Tibial nerve (tissue), 4 donors: ENCODE measurements at places on chromosomes 3 and 15. TPM values are rescaled to one million over a fixed set of nuclear protein-coding genes. Genes with fewer than 3 reads are reported as not detected.
A peak's percentile ranks its signal among the peaks of the same experiment; 100 is the strongest.

DNA sequence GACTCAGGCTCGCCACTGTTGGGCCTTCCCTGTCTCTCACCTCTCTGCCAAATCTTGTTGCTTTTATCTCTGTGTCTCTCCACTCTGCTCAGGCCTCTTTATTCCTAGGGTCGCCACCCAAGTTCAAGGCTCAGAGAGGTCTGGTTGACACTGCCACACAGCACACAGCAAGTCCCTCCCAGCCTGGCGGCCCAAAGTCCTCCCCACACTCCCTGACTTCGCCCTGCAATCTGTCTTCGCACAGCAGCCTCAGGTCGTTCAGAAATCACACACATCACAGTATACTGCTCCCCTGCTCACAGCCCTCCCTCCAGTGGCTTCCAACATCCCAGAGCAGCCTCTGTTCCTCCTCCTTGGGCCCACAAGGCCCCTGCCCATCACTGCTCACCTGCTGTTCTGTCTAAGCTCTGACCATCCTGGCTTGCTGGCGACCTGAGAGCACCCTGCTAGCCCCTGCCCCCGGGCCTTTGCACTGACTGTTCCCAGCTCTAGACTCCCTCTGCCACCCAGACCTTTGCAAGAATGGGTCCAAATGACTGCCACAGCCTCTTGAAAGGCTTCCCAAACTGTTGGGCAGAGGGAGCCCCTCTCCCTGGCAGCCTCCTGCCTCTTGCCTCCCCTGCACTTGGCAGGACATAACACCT, 48.4 kb downstream of the MGLL start:
- peaks cover 22% of the 10 kb centered on the region for H3K4me1 ChIP-seq
- no peak overlapping the region for H3K4me3 ChIP-seq
- H3K27me3 ChIP-seq, result no peaks in the 10 kb centered on the region
- H3K36me3 ChIP-seq, result no peaks in the 10 kb centered on the region
- H3K27ac ChIP-seq, result no peak overlapping the region

DNA sequence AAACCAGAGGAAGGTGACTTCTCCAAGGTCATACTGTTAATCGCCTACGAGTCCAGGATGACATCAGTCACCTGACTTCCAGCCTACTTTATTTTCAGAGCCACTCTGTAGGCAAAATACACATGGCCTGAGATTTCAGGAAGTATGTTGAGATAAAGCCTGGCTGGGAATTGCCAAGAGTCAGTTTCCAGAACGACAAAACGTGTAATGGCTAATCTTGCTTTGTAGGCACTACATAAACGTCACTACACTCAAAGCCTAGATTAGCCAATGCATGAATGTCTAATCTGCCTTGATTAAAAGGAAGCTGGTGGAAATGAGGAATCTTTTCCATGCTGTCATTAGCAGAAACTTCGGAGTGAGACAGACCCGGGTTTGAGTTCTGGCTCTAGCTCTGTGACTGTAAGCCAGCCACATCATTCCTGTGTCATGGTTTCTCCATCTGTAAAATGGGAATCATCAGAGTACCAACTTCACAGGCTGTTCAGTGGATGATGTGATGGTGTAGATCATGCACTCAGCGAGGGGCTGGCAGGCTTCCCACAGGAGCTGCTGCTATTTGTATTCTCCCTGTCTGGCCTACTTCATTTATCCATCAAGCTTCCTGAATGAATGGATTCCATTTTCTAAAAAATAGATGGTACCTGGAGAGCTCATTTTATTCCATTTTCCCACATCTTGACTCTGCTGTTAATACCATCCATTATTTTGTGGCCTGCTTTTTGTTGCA, 241.9 kb downstream of the XXYLT1 start:
- no peaks in the 10 kb centered on the region for H3K36me3 ChIP-seq
- H3K4me3 ChIP-seq, result no peak overlapping the region
- no peak for DNase-seq
- H3K27me3 ChIP-seq, result no peaks in the 10 kb centered on the region
- H3K27ac ChIP-seq, result no peak overlapping the region

C3orf22 gene
- not detected for total RNA-seq

GRCh38 chr15:83092309-83092976, 15.0 kb upstream of the TM6SF1 start:
- no peaks in the 10 kb centered on the region for H3K27me3 ChIP-seq
- H3K27ac ChIP-seq, result peak overlapping the region; percentile 62
- no peak overlapping the region for H3K4me3 ChIP-seq
- no peaks in the 10 kb centered on the region for H3K36me3 ChIP-seq

DNA sequence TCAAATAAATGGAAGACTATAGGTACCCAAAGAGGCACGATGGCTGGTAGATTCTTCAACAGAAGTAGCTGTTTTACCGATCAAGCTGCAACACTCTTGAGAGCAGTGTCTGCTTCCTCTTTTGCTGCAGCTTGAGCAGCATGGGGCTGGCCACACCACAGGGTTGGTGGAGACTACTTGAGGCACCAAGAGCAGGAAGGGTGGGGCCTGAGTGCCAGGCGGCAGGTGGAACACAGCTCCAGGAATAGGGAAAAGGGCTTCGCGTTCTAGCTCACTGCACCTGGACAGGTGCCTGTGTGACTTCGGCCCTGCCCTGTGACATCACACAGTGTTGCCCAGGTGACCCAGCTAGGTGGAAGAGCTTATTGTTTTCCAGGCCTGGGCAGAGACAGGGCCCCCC, at the start of gene CCDC33:
TSS of gene CCDC33 (plus strand) at position 365 of the 400 bp plus-strand sequence. CDS start 394 bp downstream, outside the sequence.
- no peak for DNase-seq
- H3K4me1 ChIP-seq, result peaks cover 4% of the 10 kb centered on the region
- no peak within 1 kb of the TSS for H3K27ac ChIP-seq
- H3K27me3 ChIP-seq, result no peaks in the 10 kb centered on the region
- H3K36me3 ChIP-seq, result no peaks in the 10 kb centered on the region

DNA sequence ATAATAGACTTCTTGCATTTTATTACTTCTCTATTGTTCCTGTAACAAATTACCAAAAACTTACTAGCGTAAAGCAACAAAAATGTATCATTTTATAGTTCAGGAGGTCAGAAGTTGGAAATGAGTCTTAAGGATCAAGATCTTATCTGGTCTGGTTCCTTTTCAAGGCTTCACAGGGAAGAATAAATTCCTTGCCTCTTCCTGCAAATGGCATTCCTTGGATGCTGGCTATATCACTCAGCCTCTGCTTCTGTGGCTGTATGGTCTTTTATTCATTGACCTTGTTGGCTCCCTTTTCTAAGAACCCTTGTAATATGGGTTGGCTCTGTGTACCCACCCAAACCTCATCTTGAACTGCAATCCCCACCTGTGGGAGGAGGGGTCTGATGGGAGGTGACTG, 478.4 kb upstream of the THBS1 start:
- H3K27ac ChIP-seq, result no peak overlapping the region
- H3K4me1 ChIP-seq, result no peaks in the 10 kb centered on the region
- no peaks in the 10 kb centered on the region for H3K36me3 ChIP-seq
- H3K4me3 ChIP-seq, result no peak overlapping the region

JAGN1 gene
- 32.4 TPM for total RNA-seq

DNA sequence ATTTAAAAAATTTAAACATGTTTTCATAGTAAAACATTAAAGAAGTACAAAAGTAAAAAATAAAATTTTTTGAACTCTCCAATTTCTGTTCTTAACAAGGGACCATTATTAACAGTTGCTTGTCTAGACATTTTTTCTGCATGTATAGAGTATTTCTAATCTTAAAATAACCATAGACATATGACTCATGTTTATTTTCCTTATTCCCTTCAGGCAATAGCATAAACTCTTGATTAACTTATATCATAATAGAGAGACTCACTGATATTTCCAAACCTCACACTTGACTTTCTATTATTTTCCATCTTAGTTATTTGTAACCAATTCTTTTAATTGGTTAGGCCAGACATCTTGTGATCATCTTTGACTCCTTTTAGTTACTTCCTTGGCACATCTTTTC, 325.6 kb upstream of the SOX14 start:
- no peak overlapping the region for H3K27ac ChIP-seq
- DNase-seq, result no peak
- H3K4me3 ChIP-seq, result no peak overlapping the region
- no peaks in the 10 kb centered on the region for H3K36me3 ChIP-seq
- H3K27me3 ChIP-seq, result no peaks in the 10 kb centered on the region

DNA sequence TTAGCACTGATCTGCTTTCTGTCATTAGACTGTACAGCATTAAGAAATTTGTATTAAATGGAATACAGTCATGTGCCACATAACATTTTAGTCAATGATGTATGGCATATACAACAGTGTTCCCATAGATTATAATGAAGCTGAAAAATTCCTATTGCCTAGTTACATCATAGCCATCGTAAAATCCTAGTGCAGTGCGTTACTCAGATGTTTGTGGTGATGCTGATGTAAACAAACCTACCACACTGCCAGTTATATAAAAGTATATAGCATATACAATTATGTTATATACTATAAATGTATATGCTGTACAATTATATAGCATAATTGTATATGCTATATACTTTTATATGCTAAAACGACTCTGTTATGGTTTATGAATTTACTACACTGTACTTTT, 41.7 kb downstream of the APH1B start:
- no peaks in the 10 kb centered on the region for H3K4me1 ChIP-seq
- H3K36me3 ChIP-seq, result no peaks in the 10 kb centered on the region
- H3K4me3 ChIP-seq, result no peak overlapping the region
- no peaks in the 10 kb centered on the region for H3K27me3 ChIP-seq
- no peak for DNase-seq
- H3K27ac ChIP-seq, result no peak overlapping the region

MUC13 gene
- not detected for total RNA-seq

- H3K27ac ChIP-seq, result peak overlapping the region; percentile 63
- H3K4me1 ChIP-seq, result peaks cover 10% of the 10 kb centered on the region
- no peak overlapping the region for H3K4me3 ChIP-seq
- H3K27me3 ChIP-seq, result no peaks in the 10 kb centered on the region
Observed at GRCh38 chr3:177451864-177452830, 254.9 kb upstream of the TBL1XR1 start.

CPNE4 gene
- total RNA-seq, result not detected

P2RY14 gene
- 7.1 TPM for total RNA-seq

- no peak overlapping the region for H3K27ac ChIP-seq
- DNase-seq, result no peak
- no peaks in the 10 kb centered on the region for H3K4me1 ChIP-seq
- H3K36me3 ChIP-seq, result no peaks in the 10 kb centered on the region
Observed at GRCh38 chr3:21792176-21792575, 41.2 kb upstream of the ZNF385D start.

GRCh38 chr15:94070356-94071295, 160.7 kb upstream of the MCTP2 start:
- H3K27ac ChIP-seq, result no peak overlapping the region
- H3K27me3 ChIP-seq, result no peaks in the 10 kb centered on the region
- H3K36me3 ChIP-seq, result no peaks in the 10 kb centered on the region
- no peaks in the 10 kb centered on the region for H3K4me1 ChIP-seq
- no peak overlapping the region for H3K4me3 ChIP-seq
- no peak for DNase-seq

DNA sequence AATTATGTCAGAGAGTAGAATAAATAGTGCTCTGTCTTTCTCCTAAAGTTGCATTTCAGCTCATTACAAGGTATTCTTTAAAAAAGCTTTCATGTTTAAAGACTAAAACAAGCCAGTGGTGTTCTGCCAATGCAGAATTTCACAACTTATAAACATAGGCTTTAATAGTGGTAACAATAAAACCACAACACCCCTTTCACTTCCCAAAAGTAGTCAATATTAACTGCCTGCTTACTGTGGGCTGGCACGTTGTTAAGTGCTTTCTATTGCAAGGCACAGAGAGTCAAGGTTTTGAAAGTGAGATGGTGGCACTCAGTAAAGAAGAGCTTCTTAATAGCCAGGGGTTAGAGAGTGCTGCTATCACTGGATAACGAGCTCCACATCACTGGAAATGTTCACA, 8.4 kb upstream of the RTP1 start:
- H3K27ac ChIP-seq, result no peak overlapping the region
- no peak overlapping the region for H3K4me3 ChIP-seq
- no peak for DNase-seq

- no peaks in the 10 kb centered on the region for H3K4me1 ChIP-seq
- no peak for DNase-seq
- no peaks in the 10 kb centered on the region for H3K36me3 ChIP-seq
- H3K4me3 ChIP-seq, result no peak overlapping the region
- no peaks in the 10 kb centered on the region for H3K27me3 ChIP-seq
- H3K27ac ChIP-seq, result no peak overlapping the region
Observed at GRCh38 chr3:113560271-113560670, 27.9 kb downstream of the SIDT1 start.

DNA sequence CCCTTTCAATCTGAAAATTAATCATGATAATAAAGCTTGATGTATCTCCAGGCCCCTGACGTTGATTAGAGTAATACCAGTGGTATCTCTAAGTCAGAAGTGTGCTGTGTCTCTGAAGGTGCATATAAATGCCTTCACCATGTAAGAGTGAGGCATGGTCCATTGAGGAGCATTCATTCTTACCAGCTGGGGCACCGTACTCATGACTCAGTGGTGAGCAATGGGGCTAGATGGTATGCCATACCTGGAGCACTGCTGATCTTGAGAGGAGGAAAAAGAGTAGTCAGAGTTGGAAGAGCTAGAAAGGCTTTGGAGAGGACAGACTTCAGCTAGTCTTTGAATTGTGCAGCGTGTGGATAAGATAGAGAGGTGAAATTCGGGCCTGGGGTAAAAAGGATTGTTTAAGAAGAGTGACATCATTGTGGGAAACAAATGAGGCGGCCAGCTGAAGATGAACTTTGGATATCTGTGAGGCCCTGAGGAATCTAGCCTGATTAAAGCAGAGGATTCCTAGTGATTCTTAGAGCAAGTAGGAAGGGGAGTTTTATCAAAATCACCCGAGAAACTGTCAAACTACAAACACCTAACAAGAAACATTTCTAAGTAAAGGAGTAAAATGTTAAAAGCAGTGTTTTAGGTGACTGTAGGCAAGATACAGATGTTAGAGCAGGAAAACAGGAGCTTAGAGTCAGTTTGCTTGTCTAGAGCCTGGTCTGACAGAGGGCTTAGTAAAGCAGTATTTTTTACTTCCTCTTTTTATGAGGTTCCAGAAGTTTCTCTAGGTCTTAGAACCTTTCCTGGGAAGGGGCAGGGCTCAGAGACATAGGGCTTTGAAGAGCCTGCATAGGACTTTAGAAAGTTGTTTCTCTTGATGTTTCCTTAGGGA, 13.6 kb downstream of the TMOD3 start:
- DNase-seq, result no peak
- peak overlapping the region; percentile 58 for H3K27ac ChIP-seq
- no peaks in the 10 kb centered on the region for H3K36me3 ChIP-seq
- no peaks in the 10 kb centered on the region for H3K27me3 ChIP-seq
- H3K4me3 ChIP-seq, result no peak overlapping the region

PAK6 gene
- 2.0 TPM for total RNA-seq

ACKR2 gene
- total RNA-seq, result 34.3 TPM

TF gene
- 11.4 TPM for total RNA-seq

- H3K27me3 ChIP-seq, result no peaks in the 10 kb centered on the region
- H3K4me1 ChIP-seq, result no peaks in the 10 kb centered on the region
- no peaks in the 10 kb centered on the region for H3K36me3 ChIP-seq
- no peak overlapping the region for H3K4me3 ChIP-seq
- H3K27ac ChIP-seq, result peak overlapping the region; percentile 33
Observed at GRCh38 chr15:42729409-42729808, 7.5 kb downstream of the CDAN1 start.

CAMKV gene
- total RNA-seq, result not detected

CGNL1 gene
- 15.9 TPM for total RNA-seq

PRR20G gene
- not detected for total RNA-seq

GRCh38 chr15:79872358-79873017, 24.3 kb downstream of the MTHFS start:
- H3K27me3 ChIP-seq, result no peaks in the 10 kb centered on the region
- H3K27ac ChIP-seq, result no peak overlapping the region
- H3K36me3 ChIP-seq, result peaks cover 3% of the 10 kb centered on the region
